ENCODE measurements at places on chromosomes 6 and 20.

GRCh38 chr6:168638468-168639271, 197.7 kb downstream of the SMOC2 start:
- DNase-seq = no peak

DNA sequence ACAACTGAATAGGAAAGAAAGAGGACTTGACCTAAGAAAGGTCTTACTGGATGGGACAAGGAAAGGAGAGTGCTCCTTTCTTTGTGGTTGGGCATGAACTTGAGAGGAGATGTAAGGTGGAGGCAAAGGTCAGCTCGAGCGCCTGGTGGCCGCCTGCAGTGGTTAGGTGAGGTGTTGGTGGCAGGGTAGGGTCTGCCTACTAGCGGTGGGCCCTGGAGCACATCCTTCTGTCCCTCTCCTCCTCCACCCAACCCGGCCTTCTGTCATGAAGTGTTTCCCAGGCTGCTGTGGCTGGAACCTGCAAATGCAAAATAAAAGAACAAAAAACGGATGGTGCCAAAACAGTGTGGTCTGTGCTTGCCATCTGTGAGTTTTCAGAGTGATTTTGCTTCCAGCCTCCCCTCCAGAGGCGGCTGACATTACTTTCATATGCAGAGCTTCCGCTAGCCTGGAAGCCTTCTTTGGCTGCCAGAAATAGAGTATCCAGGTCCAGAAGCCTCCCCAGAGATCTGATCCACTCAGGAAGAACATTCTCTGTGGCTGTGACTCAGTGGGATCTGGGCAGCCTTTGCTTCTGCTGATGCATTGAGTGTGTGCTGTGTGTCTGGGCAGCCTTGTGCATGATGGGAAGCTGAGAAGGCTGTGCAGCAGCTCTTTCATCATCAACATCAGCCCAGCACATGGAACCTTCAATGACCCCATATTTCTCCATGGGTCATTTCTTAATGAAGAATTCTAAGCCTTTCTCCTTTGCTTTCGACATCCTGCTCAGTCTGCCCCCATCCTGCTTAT, 79.8 kb upstream of the FAM184A start:
- DNase-seq = no peak

DNA sequence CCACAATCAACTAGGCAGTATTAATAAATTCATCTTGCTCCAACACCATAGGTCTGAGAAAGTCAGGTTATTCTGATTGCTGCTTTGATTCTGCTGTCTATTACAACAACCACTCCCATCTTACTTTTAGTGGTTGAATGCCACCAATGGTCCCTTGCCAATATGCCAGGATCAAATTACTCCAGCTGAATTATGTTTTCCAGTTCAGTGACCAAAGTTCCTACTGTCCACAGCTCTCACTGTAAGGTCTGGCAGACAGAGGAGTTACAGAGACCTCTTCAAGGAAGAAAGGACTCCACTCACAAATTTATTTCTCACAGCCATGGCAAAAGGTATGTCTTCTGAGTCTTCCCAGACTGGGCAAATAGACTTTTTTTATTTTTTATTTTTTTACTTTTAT, 557.0 kb downstream of the HAO1 start:
- no peak for DNase-seq

- DNase-seq = no peak
These were observed 515.2 kb upstream of the ARID1B start for GRCh38 chr6:156262014-156262413.

GRCh38 chr6:112780498-112781096, 433.5 kb downstream of the RFPL4B start:
- peak; percentile 73 for DNase-seq

DNA sequence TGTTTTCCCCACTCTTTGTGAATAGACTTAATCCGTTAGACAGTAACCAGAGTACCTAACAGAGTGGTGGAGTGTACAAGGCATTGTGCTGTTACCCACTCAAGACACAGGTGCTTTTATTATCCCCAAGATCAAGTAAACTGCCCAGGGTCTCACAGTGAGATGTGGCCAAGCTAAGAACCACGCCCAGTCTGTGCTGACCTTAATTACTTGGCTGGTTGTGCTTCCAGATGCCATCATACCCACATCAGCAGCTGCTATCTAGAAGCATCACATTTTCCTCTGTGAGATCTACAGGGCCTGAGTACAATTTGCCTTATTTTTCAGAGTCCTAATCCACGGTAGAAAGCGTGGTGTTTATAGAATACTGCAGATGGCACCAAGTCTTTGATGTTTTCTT, 70.3 kb downstream of the GFRA4 start:
- no peak for DNase-seq

GRCh38 chr6:48150701-48151100, 39.7 kb upstream of the PTCHD4 start:
- DNase-seq = no peak

- no peak for DNase-seq
These were observed 8.7 kb upstream of the APCDD1L start for GRCh38 chr20:58523971-58524315.

- DNase-seq = no peak
These were observed 257.6 kb upstream of the IMPG1 start for GRCh38 chr6:76330031-76330430.

GRCh38 chr6:34490390-34491090, 24.7 kb downstream of the PACSIN1 start:
- no peak for DNase-seq

- DNase-seq = no peak
These were observed 27.0 kb downstream of the PSMG4 start for GRCh38 chr6:3285732-3286131.

GRCh38 chr20:47847884-47848485, 62.7 kb upstream of the SULF2 start:
- DNase-seq = no peak

- no peak for DNase-seq
These were observed 188.6 kb downstream of the DTNBP1 start for GRCh38 chr6:15474196-15474595.

DNA sequence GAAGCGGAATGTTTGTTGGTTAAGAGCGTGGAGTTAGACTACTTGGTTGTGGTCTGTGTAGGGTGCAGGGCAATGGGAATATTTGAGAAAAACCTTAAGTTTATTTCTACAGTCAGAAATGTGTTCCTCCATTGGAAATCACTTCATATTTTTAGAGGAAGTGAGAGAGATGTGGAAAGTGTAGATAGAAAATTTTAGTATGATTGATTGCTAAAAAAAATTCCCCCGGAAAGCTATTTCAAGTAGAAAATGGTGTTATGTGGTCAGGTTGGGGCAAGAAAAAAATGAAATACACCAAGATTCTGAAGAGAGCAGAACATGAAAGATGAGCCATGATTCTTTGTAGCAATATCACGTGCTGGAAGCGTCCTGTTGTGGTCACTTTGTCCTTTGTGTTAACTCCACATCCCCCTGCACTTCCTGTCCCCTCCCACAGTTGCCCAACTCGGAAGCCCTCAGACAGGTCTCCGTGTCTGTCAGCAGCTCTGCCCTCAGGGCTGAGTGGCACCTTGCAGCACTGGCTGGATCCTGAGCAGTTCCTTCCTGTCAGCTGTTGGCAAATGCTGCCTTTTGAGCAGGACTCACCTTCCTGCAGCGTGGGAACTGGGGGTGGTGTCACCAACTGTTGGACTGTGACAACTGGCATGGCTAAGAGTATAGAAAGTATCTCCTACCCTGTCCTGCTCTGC, 137.5 kb upstream of the SLC24A3 start:
- DNase-seq = no peak

DNA sequence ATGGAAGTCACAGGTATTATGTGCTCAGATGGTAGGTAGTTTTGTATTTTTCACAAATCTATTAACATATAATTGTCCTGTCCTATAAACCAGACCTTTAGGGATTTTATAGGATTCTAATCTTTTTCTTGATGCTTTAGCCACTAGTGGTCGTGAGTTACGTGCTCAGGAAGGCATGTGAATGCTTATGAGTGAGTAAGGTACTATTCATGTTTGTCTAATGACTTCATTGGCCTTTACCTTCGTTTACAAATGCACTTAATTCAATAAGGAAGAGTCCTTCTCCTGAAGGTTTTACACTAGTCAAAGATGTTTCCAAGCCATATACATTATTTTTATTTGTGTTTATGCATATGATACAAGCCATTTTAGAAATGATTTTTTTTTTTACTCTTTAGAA, 23.0 kb downstream of the PACRG start:
- DNase-seq = no peak

- no peak for DNase-seq
These were observed 21.9 kb downstream of the SAMD5 start for GRCh38 chr6:147530132-147531060.

Data from LoVo (cell line).